ENCODE measurements at places on chromosomes 3 and 15.

- peak; percentile 37 for DNase-seq
These were observed 64.3 kb downstream of the LEO1 start for GRCh38 chr15:51907136-51907862.

DNA sequence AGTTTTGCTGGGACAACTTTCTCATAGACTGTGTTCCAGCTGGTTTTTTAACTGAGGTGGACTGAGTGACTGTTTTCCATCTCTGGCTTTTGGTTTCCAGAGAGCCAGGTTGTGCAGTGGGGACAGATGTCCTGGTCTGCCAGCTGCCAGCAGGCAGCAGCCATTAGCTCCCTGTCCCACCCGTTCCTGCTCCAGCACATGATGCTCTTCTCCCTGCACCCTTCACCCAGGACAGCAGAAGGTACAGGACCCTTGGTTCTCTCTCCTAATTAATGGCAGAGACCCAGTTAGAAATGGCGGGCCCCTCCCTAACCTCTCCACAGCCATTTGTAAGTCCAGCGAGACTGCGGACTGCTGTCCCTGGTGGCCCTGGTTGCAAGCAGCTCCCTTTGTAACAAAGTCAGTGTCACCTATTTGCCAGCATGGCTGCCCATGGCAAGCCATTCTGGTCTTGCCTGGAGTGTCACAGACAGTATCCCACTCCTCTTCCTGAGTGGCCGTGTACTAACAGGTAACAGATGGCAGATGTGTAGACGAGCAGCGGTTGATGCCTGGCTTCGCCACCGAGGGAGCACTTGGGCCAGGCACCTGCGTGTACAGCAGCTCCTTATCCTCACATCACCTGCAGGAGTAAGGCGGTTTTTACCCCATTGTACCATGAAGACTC is 148.3 kb downstream of the DNAJB8 start:
- DNase-seq: no peak

- DNase-seq: no peak
These were observed 160.8 kb upstream of the TLE3 start for GRCh38 chr15:70258369-70259027.

- DNase-seq: no peak
These were observed 59.2 kb downstream of the PPM1L start for GRCh38 chr3:160815280-160815679.

DNA sequence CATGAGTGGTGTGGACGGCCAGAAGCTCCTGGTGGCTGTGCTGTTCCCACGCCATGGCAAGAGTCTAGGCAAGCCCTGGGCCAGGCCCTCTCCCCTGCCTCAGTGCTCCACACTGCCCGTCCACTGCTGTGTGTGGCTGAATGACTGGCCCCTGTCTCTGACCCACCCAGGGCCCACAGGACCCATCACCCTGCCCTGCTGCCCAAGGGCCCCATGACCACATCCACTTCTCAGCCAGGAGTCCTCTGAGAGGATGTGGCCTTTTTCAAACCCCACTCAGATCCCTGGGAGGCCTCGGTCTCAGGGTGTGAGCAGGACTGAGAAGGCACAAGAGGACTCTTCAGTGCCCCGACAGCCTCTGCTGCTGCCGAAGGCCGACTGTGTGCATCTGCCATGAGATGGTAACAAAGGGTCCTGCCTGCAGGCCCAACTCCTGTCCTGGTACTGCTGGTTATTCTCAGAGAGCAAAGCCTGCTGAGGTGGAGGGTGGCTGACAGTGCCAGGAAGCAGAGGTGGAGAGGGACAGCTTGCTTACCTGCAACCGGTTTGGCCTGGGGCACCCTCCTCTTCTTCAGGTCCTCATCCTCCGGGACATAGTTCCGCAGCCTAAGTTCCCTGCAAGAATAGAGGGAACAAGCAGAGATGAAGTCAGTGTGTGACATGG is 47.5 kb downstream of the PTH1R start:
- DNase-seq: no peak
